ENCODE measurements at places on chromosomes 3 and 15. TPM values are rescaled to one million over a fixed set of nuclear protein-coding genes. Genes with fewer than 3 reads are reported as not detected.
A peak's percentile ranks its signal among the peaks of the same experiment; 100 is the strongest.

DNA sequence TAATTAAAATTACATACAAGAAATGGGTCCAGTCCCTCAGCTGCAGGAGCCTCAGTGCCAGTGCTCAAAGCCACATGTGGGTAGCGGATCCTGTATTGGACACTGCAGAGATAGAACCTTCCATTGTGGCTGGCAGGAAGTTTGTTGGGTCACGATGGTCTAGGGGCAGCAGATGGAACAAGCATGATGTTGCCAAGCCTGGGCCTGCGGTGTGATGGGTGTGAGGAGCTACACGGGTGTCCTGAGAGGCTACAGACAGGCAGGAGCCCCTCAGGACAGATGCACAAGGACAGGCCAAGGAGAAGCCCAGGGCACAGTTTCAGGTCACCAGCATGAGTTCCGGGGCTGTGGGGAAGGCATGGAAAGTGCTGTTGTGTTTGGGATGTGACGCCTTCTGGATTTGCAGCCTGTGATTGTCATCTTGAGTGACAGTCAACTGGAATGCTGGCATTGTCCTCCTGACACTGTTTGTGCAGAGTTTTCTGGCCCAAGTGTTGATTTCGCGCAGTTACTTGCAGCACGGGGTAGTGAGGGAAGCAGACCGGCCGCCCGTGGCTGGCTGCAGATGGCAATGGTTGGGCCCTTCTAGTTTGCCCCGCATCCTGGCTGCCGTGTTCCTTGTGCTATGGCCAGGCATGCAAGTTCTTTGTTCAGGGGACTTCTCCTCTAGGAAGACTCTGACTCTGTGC is 177.1 kb downstream of the NSMCE3 start:
- no peak for DNase-seq

- no peak for DNase-seq
These were observed 462.8 kb upstream of the CBLB start for GRCh38 chr3:106331636-106332035.

DNA sequence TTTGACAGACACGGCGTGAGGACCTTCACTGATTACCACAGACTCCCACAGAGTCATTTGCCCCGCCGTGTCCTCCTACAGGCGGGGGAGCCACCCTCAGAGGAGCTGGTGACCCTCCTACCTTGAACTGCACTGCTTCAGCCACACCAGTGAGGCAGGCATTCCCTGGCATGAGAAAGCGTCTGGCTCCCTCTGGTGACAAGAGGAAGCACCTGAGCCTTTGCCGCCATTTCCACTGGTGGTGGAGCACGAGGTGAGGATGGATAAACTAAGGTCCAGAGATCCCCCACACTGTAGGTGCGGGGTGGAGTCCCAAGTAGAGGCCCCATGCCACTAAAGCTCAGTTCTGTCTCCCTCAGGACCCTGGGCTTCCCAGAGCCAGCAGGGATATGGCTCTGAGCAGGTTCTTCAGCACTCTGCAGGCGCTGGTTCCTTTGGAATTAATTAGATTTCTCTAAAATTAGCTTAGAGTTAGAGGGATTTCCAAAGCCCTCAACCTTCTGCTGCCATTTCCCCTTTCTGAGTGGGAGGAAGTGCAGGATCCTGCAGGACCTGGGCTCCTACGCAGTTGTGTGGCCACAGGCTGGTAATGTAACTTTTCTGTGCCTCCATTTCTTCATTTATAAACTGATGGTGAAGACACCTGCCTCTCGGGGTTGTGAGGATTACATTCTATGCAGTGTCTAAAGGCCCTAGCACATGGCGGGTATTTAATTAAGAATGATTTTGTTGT is 224.0 kb downstream of the SLCO3A1 start:
- DNase-seq, result peak; percentile 84

DNA sequence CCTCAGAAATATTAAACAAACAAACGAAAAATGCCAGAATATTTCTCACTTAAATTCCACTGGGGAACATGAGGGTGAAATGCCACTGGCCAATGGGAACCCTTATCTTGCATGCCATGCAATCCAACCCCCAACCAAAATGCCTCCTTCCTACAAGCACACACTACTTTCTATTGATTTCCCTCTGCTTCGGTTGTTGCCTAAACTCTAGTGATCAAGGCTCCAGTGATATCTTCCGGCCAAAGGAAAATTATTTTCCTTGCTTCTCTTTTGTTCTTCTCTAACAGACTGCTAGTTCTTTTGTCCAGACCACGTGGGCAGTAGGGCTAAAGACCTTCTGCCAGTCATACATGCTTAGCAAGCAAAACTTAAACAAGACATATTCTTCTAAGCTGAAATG is 115.7 kb downstream of the TMCC1 start:
- DNase-seq, result no peak

DNA sequence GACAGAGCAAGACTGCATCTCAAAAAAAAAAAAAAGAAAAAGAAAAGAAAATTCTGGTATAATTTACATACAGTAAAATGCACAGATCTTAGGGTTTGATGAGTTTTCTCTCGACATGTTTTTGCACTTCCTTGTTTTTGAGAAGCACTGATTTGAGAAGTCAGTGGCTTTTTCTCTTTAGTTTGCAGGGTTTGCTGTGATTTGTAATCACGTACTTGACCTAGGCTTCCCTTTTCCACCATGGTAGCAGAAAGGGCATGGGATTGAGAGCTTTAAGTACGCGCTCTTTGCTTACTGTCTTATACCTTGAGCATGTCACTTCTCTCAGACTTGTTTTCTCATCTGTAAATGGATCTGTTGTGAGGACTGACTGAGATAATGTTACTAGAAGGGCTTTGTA is 4.1 kb downstream of the VHL start:
- DNase-seq, result no peak

DNA sequence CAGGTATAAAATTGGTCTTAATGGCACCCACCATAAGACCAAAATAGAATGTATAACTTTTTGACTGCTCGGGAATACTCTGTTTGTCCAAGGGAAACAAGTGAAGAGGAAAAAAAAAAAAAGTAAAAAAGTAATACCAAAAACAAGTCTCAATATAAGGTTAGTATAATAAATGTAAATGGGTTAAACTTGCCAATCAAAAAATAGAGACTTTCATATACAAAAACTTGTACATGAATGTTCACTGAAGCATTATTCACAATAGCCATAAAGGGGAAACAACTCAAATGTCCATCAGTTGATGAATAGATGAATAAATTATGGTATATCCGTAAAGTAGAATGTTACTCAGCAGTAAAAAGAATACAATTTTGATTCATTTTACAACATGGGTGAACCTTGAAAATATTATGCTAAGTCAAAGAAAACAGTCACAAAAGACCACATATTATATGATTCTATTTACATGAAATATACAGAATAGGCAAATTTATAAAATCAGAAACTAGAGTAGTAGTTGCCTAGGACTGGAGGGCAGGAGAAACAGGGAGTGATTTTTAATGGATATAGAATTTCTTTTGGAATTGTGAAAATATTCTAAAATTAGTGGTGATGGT is 39.6 kb upstream of the FGD5 start:
- no peak for DNase-seq

GRCh38 chr15:80595396-80595795 is 99.7 kb upstream of the ABHD17C start:
- DNase-seq, result no peak

- DNase-seq, result no peak
These were observed 44.5 kb downstream of the BCL2L10 start for GRCh38 chr15:52068004-52068615.

- no peak for DNase-seq
These were observed 2.5 kb downstream of the GXYLT2 start for GRCh38 chr3:72890166-72890925.

DNA sequence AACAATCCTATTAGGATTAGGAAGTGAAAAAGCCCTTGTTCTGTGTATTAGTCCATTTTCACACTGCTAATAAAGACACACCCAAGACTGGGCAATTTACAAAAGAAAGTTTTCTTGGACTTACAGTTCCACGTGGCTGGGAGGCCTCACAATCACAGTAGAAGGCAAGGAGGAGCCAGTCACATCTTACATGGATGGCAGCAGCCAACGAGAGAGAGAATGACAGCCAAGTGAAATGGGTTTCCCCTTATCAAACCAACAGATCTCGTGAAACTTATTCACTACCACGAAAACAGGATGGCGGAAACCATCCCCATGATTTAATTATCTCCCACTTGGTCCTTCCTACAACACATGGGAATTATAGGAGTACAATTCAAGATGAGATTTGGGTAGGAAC is 248.2 kb upstream of the KCNMB2 start:
- DNase-seq, result no peak

GRCh38 chr15:59169251-59169708 is 37.4 kb upstream of the LDHAL6B start:
- DNase-seq, result no peak

GRCh38 chr15:65818927-65819562 is 27.0 kb upstream of the DENND4A start:
- no peak for DNase-seq

DNA sequence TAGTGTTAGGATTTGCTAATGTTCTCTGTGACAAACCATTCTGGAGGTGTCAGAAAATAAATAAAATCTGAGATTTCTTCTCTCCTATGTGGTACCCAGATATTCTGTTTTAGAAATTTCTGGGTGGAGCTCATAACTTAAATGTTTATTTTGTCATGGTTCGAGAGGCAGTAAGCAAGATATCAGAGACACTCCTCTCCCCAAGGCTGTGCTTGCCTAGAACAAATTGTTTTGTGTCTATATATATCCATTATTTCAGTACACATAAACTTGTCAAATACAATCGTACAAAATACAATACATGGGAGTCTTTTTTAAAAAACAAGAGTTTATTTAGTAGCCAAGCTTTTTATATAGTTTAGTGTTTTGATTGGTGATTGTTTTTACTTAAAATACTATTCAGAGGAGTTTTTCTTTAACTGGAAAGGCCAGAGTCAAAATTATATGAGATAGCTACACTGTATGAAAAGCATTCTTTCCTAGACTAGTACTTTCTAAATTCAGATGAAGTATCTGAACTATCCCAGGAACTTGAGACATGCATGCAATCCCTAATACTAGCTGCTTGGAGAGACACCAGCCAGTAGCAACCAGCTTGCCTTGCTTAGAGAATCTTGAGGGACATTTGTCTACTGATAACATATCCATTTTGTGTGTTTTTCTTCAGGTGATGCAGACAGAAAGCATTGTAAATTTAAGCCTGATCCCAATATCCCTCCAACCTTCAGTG is 4.7 kb downstream of the EXOG start:
- DNase-seq, result no peak

DNA sequence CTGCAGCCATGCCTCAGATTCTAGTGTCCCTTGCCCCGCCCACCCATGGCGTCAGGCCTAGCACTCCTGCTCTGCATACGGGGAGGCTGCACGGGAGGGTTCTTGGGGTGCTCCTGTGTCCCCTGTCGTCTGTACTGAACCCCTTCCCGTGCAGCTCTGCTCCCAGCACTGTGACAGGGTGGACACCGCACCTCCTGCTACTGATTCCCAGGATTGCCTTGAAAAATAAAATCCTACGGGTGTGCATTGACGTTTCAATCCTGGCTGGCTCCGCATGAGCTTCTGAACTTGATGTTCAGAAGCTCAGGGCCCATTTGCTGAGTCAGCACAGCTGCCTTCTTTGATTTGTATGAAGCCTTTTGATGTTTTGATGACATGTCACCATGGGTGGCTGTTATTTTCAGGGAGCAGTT is 176.4 kb downstream of the APBA2 start:
- DNase-seq, result no peak

GRCh38 chr3:43873723-43874122 is 183.0 kb downstream of the ABHD5 start:
- no peak for DNase-seq

DNA sequence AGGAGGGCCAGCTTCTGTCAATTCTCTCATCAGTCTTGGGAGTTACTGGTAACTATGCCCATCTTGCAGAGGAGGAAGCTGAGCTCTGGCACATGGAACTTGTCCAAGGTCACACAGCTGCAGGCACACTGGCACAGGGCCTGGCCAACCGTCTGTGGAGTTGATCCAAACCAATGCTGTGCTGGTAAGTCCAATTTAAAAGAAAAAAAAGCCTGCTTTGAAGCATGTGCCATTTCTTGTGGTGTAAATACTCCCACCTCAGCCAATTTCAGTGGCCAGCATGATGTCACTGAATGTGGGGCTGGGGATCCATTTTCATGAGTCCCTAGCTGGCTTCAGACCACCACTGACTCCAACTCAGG is 83.4 kb downstream of the CHSY1 start:
- DNase-seq, result peak; percentile 42

- no peak for DNase-seq
These were observed 308.3 kb downstream of the GAP43 start for GRCh38 chr3:115931581-115931980.

DNA sequence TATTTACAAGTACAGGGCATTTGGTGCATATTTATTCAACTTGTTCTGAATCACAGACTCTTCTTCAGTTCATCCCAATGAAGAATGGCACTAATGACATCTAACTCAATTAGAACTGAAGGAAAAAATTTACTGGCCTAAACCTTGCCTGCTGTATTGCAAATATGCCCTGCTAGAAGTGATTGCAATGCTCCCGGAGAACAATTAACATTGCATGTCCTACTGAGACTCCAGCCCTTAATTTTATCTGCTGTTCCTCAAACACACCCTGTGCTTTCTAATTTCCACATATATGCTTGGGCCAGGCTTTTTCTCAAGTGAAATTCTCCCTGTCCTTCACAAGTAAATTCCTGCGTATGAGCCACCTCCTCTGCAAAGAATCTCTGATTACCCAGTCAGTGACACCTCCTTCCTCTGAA is 8.3 kb downstream of the ACKR4 start:
- no peak for DNase-seq

- no peak for DNase-seq
These were observed 31.8 kb upstream of the RYR3 start for GRCh38 chr15:33278816-33279612.

GRCh38 chr3:128468285-128468790 is 1.6 kb upstream of the DNAJB8 start:
- DNase-seq, result no peak

DNA sequence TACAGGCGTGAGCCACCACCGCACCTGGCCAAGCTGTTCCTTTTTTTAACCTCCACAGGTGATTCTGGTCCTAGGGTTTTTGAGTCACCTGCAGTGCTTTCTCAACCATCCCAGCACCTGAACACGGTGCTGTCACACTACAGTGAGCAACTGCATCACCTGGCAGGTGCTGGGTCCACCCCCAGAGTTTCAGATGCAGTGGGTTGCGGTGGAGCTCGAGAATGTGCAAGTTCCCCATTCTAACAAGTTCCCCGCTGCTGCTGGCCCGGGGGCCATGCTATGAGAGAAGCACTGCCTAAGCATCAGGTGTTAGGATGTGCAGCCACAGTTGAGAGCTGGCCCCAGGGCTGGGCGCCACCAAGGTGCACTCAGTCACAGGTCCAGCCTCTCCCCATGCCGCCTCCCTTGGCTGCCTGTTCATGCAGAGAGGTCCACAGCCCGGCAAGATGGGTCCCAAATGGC is 18.0 kb downstream of the ISG20 start:
- DNase-seq, result peak; percentile 44

GRCh38 chr15:83250781-83251180 is 33.7 kb downstream of the BNC1 start:
- no peak for DNase-seq

GRCh38 chr3:100496711-100497261 is 4.4 kb downstream of the TMEM45A start:
- no peak for DNase-seq

- DNase-seq, result no peak
These were observed 22.2 kb downstream of the EPHB1 start for GRCh38 chr3:134817297-134817696.

- peak; percentile 75 for DNase-seq
These were observed 18.4 kb downstream of the KLF13 start for GRCh38 chr15:31344823-31345605.

Gene DNAJA4
- 38.8 TPM for total RNA-seq

Gene JMJD7
- total RNA-seq, result 8.2 TPM

Gene GOLGA8H
- total RNA-seq, result 0.31 TPM

Gene IQCF6
- not detected for total RNA-seq

Gene UBA3
- total RNA-seq, result 75.6 TPM

Gene LRRC31
- not detected for total RNA-seq

Gene GOLGA6A
- not detected for total RNA-seq

Gene SPESP1
- total RNA-seq, result 0.36 TPM

Gene NRG4
- total RNA-seq, result not detected
